A172 (cell line): ENCODE measurements at places on chromosomes 7 and 10.

DNA sequence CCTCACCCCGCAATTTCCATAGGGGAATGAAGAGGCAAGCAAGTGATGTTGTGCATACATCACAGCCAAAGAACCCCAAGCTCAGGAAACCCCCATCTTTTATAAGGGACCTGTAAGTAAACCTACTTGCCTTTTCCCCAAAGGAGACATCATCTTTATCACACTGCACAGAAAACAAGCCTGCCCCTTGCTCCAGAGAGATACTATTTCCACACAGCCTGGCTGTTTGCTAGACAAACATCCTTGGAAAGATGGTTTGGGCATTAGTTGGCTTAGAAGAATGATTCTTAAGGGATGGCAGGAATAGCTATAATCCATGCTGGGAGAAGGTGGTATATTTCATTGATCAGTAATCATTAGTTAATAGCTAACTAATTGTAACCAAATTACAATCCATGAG is 123.7 kb upstream of the SEC61G start:
- no peak for DNase-seq

DNA sequence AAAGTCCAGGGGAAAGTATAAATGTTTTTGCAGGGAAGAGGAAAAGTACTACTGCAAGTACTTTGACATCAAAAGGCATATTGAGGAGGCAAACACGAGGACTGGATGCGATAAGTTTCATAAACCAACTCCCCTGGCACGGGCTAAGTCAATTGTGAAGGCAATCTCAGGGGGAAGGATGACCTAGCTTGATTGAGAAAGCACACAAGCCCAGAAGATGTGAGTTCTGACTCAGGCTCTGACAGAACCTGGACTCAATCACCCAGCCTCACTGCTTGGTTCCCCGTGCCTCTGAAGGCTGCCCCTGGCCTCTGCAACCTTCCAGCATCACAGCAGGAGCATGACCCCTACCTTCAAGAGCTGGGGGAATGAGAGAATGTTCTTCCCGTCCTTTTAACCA is 93.2 kb upstream of the ZNF438 start:
- no peak for DNase-seq

DNA sequence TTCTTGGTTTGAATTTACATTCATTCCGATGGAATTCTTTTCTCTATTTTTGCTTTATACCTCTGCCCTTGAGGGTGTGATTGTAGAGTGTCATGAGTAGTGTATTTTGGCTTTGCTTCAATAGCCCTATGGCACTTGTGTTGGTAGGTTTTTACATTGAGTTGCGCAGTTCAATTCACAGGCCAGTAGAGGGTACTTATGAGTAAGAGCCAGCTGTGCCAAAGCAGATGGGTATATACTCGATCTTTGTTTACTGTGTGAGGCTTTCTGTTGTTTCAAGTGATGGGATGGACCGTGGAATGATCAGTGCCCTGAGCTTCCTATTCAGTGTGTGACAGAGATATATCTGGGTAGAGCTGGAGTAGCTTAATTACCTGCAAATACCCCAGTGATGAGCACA is 4.3 kb upstream of the AKR1C3 start:
- DNase-seq: peak; percentile 38

DNA sequence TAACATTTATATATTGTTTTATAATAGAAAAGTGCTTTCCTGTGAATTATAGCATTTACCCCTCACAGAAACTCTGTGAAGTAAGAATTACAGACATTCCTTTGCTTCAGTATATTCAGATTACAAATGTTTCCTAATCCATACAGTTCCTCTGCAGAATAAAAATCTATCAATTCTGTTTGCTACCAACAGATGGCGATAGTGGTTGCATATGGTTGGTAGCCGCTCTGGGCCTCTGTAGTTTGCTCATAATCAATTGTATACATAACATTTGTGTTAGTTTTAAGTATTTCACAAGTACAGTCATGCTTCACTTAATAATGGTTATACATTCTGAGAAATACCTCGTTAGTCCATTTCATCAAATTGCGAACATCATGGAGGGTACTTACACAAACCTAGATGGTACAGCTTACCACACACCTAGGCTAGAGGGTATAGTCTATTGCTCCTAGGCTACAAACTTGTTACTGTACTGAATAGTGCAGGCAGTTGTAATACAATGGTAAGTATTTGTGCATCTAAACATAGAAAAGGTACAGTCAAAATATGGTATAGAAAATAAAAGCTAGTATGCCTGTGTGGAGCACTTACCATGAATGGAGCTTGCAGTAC is 94.4 kb upstream of the STEAP4 start:
- DNase-seq: peak; percentile 4

DNA sequence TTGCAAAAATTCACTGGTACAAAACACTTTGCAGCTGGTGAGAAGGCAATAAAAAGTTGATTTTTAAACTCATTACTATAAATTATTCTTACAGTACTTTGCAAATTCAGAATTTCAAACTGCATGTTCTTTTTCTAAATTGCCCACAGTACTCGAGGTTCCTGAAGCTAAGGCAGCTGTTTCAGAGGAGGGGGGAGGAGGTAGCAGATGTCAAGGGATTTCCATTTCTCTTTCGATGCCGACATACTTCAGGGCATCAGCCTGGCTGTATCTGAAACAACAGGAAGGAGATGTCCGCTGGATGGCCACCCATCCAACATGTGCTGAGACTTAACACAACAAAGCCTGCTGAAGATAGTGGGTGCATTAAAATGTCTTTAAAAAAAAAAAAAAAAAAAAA is 76.7 kb downstream of the EZH2 start:
- DNase-seq: no peak

- DNase-seq: no peak
These were observed 30.4 kb downstream of the A1CF start for GRCh38 chr10:50855015-50855414.
